ENCODE measurements at places on chromosomes 4 and X.

DNA sequence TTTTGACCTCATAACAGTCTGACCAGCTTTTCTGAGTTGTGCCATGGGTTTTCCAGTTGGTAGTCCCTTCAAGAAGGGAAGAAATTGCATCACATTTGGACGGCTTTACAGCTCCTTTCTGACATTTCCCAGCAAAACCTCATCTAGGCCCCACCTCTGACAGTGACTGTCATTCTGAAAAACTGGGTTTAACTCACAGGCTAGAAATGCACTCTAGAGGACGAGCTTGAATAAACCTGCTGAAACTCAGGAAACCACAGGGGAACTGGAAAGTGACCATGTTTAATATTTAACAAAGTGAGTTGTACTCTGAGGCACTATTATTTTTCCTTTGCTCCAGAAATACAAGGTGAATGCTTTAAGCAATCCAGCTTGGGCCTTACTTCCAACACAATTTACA lies 434.3 kb upstream of the RASGEF1B start:
- DNase-seq: no peak

GRCh38 chr4:168674077-168674747 lies 177.4 kb downstream of the PALLD start:
- DNase-seq: no peak

- no peak for DNase-seq
These were observed 3.4 kb upstream of the S100G start for GRCh38 chrX:16646366-16647138.

DNA sequence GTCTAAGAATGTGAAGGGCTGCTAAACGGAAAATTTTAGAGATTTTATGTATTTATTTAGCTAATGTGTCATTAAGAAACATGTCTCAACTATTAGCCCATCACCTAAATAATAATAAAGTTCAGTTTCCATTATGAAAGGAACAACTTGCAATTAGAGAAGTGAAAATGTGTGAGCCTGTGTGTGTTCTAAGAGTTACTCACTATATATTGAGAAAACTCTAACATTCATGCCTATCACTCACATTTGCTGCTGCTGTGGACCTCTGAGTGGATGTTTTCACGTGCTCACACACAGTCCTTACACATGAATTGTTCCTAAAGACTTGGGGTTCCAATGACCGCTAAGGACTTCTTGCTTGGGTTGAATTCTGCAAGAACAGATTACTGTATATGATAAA lies 364.0 kb downstream of the TMA16 start:
- no peak for DNase-seq

DNA sequence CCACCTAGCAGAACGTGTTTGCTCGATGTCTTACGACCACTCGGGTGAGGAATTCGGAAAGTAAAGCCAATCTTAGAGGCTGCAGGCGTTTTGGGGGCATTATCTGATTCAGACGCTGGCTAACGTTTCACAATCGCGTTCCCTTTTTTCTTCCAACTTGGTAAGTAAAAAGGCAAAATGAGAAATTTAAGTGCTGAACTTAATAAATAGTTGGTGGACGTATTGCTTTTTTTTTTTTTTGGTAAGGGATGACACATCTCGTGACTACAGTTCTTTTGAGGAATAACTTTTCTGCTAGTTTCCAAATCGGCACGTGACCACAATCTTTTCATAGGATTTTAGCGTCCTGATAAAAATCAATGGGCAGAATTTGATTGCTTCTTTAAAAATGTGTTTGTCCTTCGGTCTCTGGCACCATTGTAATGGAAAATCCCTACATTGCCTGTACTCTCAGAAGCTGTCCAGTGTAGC lies 848 bp downstream of the RAB9A start:
- no peak for DNase-seq
